ENCODE measurements at places on chromosomes 1 and 21. TPM values are rescaled to one million over a fixed set of nuclear protein-coding genes. Genes with fewer than 3 reads are reported as not detected.

BGLAP gene
- 3.1 TPM for total RNA-seq

GBP1 gene
- total RNA-seq = 52.4 TPM

PM20D1 gene
- not detected for total RNA-seq

SERBP1 gene
- 252 TPM for total RNA-seq

IFI16 gene
- 10.6 TPM for total RNA-seq

XCL1 gene
- total RNA-seq = not detected

GOLT1A gene
- 9.7 TPM for total RNA-seq

AUNIP gene
- 7.2 TPM for total RNA-seq

ANKRD34A gene
- 0.94 TPM for total RNA-seq

DYNLT5 gene
- total RNA-seq = 4.1 TPM

- no peak overlapping the region for H3K4me3 ChIP-seq
- no peak overlapping the region for H3K27ac ChIP-seq
- H3K27me3 ChIP-seq = no peaks in the 10 kb centered on the region
- H3K36me3 ChIP-seq = peaks cover 10% of the 10 kb centered on the region
- no peak for DNase-seq
Observed at GRCh38 chr21:28944296-28944695, 48.4 kb downstream of the LTN1 start.

- no peak overlapping the region for H3K27ac ChIP-seq
- H3K4me1 ChIP-seq = peaks cover 13% of the 10 kb centered on the region
- peaks cover 8% of the 10 kb centered on the region for H3K27me3 ChIP-seq
Observed at GRCh38 chr1:31487143-31487542, 74.1 kb downstream of the SERINC2 start.

- no peaks in the 10 kb centered on the region for H3K36me3 ChIP-seq
- H3K27me3 ChIP-seq = peaks cover 3% of the 10 kb centered on the region
- no peaks in the 10 kb centered on the region for H3K4me1 ChIP-seq
- no peak for DNase-seq
Observed at GRCh38 chr1:23889074-23889473, 21.0 kb upstream of the FUCA1 start.

- H3K27me3 ChIP-seq = no peaks in the 10 kb centered on the region
- H3K4me1 ChIP-seq = no peaks in the 10 kb centered on the region
- no peak overlapping the region for H3K27ac ChIP-seq
- no peak overlapping the region for H3K4me3 ChIP-seq
- no peak for DNase-seq
Observed at GRCh38 chr1:81111818-81112217, 688.9 kb upstream of the ADGRL2 start.

DNA sequence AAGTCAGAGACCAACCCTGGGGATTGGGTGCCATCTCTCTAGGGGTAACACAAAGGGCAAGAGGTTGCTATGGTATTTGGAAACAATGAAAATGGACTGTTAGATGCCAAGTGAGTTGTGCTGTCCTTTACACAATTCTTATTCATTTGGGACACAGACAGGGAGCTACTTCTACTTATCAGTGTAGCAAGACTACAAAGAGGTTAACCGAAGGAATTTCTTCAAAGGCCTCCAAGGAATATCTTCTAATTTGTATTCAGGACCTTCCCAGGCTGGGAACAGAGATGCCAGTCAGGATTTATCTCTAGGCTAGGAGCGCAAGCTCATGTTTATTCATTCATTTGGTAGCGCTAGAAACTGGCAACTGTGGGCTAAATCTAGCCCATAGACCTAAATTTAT is 2.6 kb downstream of the NAXE start:
- DNase-seq = no peak
- no peak overlapping the region for H3K4me3 ChIP-seq
- H3K27me3 ChIP-seq = no peaks in the 10 kb centered on the region
- H3K4me1 ChIP-seq = peaks cover 4% of the 10 kb centered on the region
- no peak overlapping the region for H3K27ac ChIP-seq

GRCh38 chr1:219927956-219928790 is at the start of gene SLC30A10:
SLC30A10 (minus strand) TSS chr1:219928557; CDS start chr1:219928440, 117 bp downstream.
- peaks cover 45% of the 10 kb centered on the region for H3K27me3 ChIP-seq
- H3K4me3 ChIP-seq = peak within 1 kb of the TSS; percentile 80
- no peaks in the 10 kb centered on the region for H3K36me3 ChIP-seq
- no peaks in the 10 kb centered on the region for H3K4me1 ChIP-seq

GRCh38 chr1:60444680-60445079 is 371.1 kb upstream of the C1orf87 start:
- no peaks in the 10 kb centered on the region for H3K27me3 ChIP-seq
- no peak overlapping the region for H3K27ac ChIP-seq
- no peaks in the 10 kb centered on the region for H3K4me1 ChIP-seq
- no peak overlapping the region for H3K4me3 ChIP-seq
- H3K36me3 ChIP-seq = no peaks in the 10 kb centered on the region
- no peak for DNase-seq

DNA sequence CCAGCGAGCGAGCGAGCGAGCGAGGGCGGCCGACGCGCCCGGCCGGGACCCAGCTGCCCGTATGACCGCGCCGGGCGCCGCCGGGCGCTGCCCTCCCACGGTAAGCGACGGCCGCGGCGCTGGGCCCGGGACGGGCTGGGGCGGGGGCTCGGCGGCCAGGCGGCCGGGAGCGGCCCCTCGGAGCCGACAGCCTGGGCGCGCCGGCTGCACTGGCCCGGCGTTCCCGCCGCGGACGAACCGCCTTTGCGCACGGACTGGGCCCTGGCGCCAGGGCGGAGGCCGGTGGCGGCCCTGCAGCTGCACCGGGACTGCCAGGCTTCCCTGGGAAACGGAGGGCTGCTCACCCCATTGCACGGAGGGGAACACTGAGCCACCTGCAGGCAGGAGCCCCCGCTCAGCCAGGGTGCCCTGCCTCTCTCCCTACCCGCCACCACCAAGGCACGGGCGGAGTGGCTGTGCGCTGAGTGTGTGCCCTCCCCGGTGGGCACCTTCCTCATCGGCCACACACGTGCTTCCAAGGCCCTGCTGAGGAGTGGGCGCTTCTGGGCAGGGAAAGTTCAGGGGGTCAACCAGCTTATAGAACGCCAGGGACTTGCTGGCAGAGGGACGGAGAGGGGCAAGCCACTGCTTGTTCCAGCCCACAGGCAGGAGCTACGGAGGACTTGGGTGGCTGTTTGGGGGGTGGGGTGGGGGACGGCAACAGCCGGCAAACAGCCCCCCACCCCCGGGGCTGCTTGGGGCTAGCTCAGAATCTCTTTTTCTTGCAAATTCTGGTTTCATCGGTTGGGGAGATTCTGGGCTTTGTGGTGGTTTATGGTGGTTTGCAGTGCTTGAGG is 532 bp downstream of the CSF1 start:
- peaks cover 35% of the 10 kb centered on the region for H3K4me1 ChIP-seq
- peak overlapping the region; percentile 94 for H3K4me3 ChIP-seq
- peaks cover 36% of the 10 kb centered on the region for H3K27me3 ChIP-seq

DNA sequence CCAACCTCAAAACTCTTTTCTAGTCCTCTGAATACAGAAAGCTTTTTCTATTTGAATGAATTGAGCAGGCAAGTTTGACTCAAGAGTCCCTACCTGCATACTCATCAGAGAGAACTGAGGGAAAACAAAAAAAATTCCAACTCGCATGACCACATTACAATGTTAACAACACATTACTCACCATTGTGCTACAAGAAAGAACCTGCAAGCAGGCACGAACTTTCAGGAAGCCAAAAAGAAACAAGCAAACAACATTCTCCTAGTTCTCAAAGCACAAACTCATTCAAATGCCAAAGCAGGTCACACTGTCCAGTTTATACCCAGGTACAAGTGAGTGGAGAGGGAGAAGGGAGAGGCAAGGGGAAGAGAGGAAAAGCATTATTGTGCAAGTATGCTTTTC is 14.6 kb downstream of the OTUD7B start:
- H3K4me1 ChIP-seq = peaks cover 13% of the 10 kb centered on the region
- no peaks in the 10 kb centered on the region for H3K27me3 ChIP-seq
- DNase-seq = no peak
- peak overlapping the region; percentile 77 for H3K27ac ChIP-seq

DNA sequence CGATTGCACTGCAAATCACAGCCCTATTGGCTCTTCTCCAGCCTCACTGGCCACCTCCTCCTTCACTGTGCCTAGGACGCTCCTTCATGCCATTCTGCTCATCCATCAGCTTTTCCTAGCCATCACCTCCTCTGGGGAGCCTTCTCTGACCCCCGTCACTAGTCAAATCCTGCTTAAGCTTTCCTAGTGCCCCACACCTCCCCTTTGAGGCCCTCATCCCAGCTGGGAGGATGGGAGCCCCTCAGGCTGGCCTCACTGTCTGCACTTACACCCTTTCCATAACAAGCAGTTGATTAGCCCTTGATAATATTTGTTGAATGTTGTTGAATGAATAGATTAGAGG is 50.7 kb downstream of the KLHDC7A start:
- H3K4me1 ChIP-seq = no peaks in the 10 kb centered on the region
- DNase-seq = peak; percentile 42
- peaks cover 50% of the 10 kb centered on the region for H3K27me3 ChIP-seq
- no peak overlapping the region for H3K27ac ChIP-seq
- no peak overlapping the region for H3K4me3 ChIP-seq

DNA sequence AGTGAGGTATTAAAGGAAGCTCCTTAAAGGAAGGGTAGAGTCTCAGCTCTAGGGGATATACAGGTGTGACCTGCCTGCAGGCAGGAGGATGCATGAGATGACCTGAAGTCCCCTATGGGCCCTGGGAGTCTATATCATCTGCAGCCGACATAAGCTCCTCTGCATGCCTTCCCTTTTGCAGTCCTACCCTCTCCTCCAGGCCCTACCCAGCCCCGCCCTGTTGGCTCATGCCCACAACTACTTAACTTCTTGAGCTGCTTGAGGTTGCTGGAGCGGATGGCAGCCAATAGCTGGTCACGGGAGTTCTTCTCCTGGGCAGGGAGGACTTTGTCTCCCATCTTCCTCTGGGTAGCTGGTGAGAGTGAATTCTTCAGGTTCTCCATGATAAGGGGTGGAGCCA is 10.3 kb downstream of the SHISA4 start:
- H3K27me3 ChIP-seq = no peaks in the 10 kb centered on the region
- DNase-seq = no peak

DNA sequence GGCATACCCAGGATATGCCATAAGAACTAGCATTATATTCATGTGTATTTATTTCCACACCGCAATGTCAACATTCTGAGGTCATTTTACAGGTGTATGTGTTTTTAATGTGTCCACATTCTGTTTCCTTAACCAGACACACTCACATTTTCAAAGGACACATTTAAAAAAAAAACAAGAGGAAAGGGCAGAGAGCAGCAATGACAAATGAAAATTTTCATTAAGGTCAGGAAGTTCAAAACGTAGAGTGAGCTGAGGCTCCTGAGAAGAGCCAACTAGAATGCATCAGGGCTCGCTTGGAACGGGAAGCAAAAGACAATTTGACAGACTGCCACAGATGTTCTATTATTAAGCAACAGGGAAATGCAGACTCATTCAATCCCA is 4.8 kb upstream of the GNPAT start:
- no peak overlapping the region for H3K4me3 ChIP-seq
- peaks cover 38% of the 10 kb centered on the region for H3K4me1 ChIP-seq
- no peaks in the 10 kb centered on the region for H3K27me3 ChIP-seq
- no peak for DNase-seq
- peak overlapping the region; percentile 7 for H3K27ac ChIP-seq

- H3K4me1 ChIP-seq = peaks cover 13% of the 10 kb centered on the region
- peaks cover 23% of the 10 kb centered on the region for H3K36me3 ChIP-seq
- H3K27me3 ChIP-seq = no peaks in the 10 kb centered on the region
- DNase-seq = no peak
- no peak overlapping the region for H3K4me3 ChIP-seq
- H3K27ac ChIP-seq = no peak overlapping the region
Observed at GRCh38 chr1:74729741-74730478, 2.9 kb downstream of the CRYZ start.

- peak overlapping the region; percentile 84 for H3K27ac ChIP-seq
- H3K36me3 ChIP-seq = peaks cover 47% of the 10 kb centered on the region
- DNase-seq = no peak
Observed at GRCh38 chr1:150621497-150622302, 7.7 kb downstream of the ENSA start.

GRCh38 chr1:66069976-66070876 is 277.5 kb downstream of the PDE4B start:
- H3K4me3 ChIP-seq = no peak overlapping the region
- H3K4me1 ChIP-seq = no peaks in the 10 kb centered on the region
- DNase-seq = no peak
- no peak overlapping the region for H3K27ac ChIP-seq
- no peaks in the 10 kb centered on the region for H3K27me3 ChIP-seq

DNA sequence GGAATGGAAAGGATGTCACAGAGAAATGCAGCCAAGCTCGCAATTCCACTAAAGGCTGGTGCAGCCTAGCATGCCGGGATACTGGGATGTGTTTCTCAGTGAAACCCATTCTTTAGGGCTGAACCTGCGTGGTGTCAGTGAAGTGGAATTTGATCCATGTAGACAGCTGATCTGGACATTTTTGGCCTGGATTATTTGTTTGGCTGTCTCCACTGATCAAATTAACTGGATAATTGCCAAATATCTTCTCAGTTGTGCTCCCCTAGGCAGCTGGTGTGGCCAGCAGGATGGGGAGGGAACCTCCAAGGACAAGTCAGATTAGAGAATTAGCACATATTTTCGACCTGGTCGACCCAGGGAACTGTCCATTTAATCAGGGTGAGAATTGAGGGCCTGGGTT is 318.4 kb downstream of the RPS6KC1 start:
- no peaks in the 10 kb centered on the region for H3K27me3 ChIP-seq
- H3K27ac ChIP-seq = no peak overlapping the region
- peaks cover 6% of the 10 kb centered on the region for H3K4me1 ChIP-seq

- peaks cover 2% of the 10 kb centered on the region for H3K27me3 ChIP-seq
- H3K4me3 ChIP-seq = no peak overlapping the region
- H3K36me3 ChIP-seq = no peaks in the 10 kb centered on the region
- DNase-seq = no peak
- no peak overlapping the region for H3K27ac ChIP-seq
Observed at GRCh38 chr1:160779626-160780397, 16.2 kb upstream of the LY9 start.

- no peak for DNase-seq
- no peaks in the 10 kb centered on the region for H3K27me3 ChIP-seq
- peaks cover 10% of the 10 kb centered on the region for H3K36me3 ChIP-seq
- peaks cover 36% of the 10 kb centered on the region for H3K4me1 ChIP-seq
Observed at GRCh38 chr1:109279615-109280278, 3.2 kb downstream of the PSRC1 start.

DNA sequence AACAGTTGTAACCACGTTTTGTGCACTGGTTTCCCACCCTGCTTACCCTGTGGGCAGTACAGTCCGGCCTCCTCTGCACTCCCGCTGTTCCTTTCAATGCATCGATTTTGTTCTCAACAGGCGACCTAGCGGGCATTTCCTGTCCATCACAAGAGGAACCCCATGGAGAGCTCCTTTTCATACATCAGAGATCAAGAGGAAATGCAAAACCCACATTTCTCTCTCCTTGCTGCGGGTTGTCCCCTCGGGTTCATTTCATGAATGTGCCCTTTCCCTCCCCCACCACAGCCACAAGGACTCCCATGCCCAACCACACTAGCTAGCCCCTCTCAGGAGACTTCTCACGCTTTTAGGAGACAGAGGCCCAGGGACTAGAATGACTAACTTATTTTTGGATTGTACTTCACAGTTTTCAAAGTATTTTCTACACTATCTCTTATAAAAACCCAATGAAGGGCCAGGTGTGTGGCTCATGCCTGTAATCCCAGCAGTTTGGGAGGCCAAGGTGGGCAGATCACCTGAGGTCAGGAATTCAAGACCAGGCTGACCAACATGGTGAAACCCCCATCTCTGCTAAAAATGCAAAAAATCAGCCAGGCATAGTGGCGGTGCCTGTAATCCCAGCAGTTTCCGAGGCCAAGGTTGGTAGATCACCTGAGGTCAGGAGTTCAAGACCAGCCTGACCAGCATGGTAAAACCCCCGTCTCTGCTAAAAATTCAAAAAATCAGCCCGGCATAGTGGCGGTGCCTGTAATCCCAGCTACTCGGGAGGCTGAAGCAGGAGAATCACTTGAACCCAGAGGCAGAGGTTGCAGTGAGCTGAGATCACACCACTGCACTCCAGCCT is 18.4 kb downstream of the ATP1A4 start:
- H3K27me3 ChIP-seq = peaks cover 24% of the 10 kb centered on the region
- no peak for DNase-seq
- peaks cover 28% of the 10 kb centered on the region for H3K4me1 ChIP-seq
- H3K4me3 ChIP-seq = peak overlapping the region; percentile 33
